HCT116 (cell line): ENCODE measurements at places on chromosomes 7 and 10.
A peak's percentile ranks its signal among the peaks of the same experiment; 100 is the strongest.

DNA sequence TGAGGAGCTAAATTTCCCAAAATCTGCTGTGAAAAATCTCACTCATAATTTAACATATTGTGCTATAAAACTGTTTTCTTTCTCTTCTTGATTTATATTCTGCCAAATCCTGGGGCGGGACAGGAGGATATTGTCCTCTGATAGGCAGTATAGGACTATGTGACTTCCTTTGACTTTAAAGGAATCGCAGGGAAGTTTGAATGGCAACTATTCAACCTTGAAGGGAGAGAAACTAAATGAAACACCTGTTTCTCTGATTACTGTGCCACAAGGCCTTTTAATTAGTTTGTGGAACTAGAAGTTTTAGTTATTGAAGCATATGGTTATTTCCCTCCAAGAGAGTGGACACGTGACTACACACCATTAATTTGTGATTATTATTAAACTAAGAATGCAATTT, 607.4 kb downstream of the GATA3 start:
- no peak for DNase-seq

DNA sequence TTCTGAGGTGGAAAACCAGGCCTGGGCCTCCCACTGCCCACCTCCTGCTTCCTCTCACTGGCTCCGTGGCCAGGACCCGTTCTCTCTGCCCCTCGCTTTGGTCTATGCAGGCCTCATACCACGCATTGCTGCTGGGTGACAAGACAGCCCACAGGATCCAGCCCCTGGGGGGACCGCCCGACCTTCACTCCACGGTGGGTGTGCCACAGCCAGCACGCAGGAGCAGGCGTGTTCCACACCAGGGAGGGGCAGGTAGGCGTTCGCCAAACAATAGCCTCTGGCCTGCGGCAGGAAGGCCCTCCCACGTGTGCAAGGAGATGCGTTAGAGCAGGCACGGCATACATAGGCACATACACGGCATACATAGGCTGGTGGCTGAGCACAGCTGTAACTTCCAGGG, 233.4 kb downstream of the WDR37 start:
- no peak for DNase-seq

DNA sequence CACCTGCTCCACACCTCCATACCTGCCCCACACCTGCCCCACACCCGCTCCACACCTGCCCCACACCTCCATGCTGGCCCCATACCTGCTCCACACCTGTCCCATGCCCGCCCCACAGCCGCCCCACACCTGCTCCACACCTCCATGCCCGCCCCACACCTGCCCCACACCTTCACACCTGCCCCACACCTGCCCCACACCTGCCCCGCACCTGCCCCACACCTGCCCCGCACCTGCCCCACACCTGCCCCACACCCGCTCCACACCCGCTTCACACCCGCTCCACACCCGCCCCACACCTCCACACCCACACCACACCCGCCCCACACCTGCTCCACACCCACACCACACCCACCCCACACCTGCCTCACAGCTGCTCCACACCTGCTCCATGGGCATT, 53.0 kb downstream of the PARP12 start:
- no peak for DNase-seq

GRCh38 chr7:104267701-104268368, 60.0 kb upstream of the ORC5 start:
- no peak for DNase-seq

GRCh38 chr7:137130751-137131158, 212.8 kb downstream of the PTN start:
- no peak for DNase-seq

- DNase-seq = no peak
These were observed 76.3 kb upstream of the MGMT start for GRCh38 chr10:129390726-129391125.

DNA sequence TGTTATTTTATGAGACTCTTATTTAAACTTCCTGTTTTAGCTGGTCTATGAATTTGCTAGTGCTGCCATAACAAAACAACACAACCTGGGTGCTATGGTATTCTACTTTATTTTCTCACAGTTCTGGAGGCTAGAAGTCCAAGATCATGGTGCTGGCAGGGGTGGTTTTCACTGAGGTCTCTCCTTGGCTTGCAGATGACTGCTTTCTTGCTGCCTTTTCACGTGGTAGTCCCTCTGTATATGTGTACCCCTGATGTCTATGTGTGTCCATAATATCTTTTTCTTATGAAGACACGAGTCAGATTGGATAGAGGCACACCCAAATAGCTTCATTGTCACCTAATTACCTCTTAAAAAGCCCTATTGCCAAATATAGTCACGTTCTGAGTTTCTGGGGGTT, 270.5 kb downstream of the BMPER start:
- no peak for DNase-seq

DNA sequence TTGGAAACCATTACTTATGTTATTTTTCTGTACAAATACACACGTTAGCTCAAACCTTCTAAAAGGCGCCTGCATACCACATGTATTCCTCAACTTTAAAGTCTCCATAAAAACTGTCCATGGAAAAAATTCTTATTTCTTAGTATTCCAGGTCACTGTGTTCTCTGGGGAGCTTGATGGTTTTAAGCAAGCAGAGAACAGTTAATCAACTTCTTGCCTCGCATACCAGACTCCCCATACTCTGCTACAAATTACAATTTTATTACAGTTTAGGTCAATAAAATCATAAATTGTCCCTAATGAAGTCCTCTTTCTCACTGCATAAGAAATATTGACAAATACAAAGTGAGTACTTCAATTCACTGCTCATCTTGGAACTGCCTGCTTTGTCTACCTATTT, 77.0 kb upstream of the GPR22 start:
- DNase-seq = no peak

DNA sequence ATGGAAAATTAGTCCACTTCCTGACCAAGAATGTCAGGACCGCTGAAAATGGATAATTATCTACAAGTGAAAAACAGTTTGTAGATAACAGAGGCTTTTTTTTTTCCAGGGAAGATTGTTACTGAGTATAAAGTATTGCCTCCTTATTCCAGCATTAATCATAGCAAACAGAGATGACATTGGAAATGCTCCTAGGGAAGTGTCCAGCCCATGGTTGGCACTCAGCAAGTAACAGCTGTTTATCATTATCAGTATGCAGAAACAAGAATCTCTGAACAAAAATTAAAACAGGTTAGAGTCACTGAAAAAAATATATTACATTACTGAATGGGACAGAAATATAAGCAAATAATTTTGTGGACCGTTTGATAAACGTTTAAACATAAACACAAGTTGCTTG, 14.6 kb downstream of the FGL2 start:
- DNase-seq = no peak

- DNase-seq = no peak
These were observed 559 bp downstream of the TRA2A start for GRCh38 chr7:23531050-23531793.

DNA sequence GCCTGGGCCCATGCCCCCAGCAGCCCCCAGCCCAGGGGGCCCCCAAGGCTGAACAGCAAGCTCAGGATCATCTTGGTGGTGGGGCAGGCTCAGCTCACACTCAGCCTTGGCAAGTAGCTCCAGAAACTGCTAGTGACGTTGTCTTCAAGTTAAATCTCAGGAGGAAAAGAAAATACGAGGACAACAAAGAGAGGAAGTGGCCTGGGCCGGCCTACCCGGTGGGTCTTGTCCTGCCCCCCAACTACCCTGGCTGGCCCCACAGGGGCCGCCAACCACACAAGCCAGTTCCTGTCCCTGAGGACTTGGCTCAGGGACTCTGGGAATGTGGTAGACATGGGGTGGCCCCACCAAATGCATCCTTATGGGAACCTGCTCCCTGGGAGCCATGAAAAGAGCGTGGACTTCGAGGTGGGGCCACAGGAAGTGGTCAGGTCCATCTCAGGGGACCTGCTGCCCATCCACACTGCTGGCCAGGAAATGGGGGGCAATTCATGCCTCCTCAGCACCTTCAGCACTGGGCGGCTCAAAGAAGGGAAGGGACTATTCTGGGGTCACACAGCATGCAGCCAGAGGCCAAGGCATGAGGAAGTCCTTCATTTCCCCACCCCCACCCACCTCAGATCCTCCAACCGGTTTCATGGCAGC, at the start of gene MMRN2:
Gene MMRN2 (minus strand): TSS at position 145 of the 645 bp plus-strand sequence. CDS start 74 bp downstream, at position 71.
- DNase-seq = no peak

- DNase-seq = no peak
These were observed 3.9 kb upstream of the DEPP1 start for GRCh38 chr10:44982496-44982895.

GRCh38 chr10:52313933-52314821, at the start of gene DKK1:
DKK1 (plus strand) TSS chr10:52314281; CDS start chr10:52314435, 154 bp downstream.
- peak; percentile 86 for DNase-seq

DNA sequence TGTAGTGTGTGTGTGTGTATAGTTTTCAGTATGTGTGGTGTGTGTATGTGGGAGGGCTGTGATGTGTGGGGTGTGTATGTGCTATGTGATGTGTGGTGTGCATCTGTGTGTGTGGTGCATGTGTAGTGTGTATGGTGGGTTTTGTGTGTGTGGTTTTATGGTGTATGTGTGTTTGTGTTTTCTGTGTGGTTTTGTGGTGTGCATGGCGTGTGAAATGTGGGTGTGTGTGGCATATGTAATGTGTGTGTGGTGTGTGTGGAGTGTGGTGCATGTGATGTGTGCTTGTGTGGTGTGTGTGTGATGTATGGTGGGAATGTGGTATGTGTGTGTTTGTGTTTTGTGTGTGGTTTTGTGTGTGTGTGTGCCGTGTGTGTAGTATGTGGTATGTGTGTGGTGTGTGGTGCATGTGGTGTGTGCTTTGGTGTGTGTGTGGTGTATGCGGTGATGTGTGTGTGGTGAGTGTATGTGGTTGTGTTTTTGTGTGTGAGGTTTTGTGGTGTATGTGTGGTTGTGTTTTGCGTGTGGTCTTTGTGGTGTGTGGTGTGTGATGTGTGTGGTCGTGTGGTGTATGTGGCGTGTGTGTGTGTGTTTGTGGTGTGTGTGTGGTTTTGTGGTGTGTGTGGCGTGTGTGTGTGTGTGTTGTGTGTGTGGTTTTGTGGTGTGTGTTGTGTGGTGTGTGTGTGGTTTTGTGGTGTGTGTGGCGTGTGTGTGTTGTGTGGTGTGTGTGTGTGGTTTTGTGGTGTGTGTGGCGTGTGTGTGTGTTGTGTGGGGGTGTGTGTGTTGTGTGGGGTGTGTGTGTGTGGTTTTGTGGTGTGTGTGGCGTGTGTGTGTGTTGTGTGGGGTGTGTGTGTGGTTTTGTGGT, 18.0 kb upstream of the PPP2R2D start:
- no peak for DNase-seq

- DNase-seq = no peak
These were observed 28.5 kb downstream of the TSPAN12 start for GRCh38 chr7:120829487-120829886.

DNA sequence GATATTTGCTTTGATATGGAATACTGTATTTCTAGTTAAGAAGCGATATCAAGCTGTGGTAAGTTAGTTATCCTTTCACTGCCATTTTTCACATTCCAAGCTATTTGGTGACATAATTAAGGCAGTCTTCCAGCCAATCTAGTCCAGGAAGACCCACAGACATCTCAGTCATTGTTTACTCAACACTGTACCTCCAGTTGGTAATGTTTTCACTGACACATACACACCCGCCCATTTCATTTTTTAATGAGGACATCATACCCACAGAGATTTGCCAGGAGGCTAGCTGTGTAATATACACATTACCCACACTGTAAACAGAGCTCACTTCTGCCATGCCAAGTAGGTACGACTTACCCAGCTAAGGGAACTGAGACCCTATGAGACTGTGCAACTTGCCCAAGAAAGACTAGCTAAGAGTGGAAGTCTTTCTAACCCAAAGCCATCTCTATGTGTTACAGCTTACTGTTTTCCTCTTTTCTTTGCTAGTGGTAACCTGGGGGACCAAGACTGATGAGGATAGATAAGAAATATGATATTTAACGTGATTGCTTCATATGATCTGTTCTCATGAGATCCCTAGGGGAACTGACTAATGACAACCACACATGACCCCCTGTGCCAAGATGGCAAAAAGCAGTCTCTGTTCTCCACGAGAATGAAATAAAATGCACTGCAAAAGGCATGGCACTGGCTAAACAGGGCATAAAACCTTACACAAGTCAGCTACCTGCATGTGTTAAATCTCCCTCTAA, 179.0 kb downstream of the DGKI start:
- DNase-seq = no peak

- no peak for DNase-seq
These were observed 23.5 kb downstream of the YKT6 start for GRCh38 chr7:44224080-44224973.

GRCh38 chr10:57260175-57260574, 899.1 kb upstream of the ZWINT start:
- DNase-seq = no peak

DNA sequence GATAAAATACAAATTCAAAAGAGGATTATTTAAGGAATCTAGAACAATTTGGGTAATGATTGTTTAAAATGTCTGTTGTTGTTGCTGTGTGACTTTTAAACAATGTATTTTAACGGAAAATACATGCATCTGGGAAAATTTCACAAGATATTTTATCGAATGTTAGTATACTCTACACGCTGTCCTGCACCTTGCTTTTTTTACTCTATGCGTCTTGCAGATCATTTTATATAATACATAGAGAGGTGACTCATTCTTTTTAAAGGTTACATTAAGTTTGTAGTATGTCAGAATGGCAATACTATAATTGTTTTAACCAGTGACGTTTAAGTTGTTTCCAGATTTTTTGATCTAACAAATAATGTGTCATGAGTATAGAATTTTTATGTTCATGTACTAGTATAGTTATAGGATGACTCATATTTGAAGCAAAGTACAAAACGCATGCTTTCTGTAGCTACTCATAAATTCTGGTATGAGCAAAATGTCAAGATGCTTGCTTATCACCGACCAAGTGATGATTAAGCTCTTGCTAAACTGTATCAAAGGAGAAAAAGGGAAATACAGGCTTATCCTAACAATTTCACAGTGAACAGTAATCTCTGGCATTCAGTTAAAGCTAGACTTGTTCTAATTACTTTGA, 4.9 kb downstream of the DKK1 start:
- peak; percentile 93 for DNase-seq

DNA sequence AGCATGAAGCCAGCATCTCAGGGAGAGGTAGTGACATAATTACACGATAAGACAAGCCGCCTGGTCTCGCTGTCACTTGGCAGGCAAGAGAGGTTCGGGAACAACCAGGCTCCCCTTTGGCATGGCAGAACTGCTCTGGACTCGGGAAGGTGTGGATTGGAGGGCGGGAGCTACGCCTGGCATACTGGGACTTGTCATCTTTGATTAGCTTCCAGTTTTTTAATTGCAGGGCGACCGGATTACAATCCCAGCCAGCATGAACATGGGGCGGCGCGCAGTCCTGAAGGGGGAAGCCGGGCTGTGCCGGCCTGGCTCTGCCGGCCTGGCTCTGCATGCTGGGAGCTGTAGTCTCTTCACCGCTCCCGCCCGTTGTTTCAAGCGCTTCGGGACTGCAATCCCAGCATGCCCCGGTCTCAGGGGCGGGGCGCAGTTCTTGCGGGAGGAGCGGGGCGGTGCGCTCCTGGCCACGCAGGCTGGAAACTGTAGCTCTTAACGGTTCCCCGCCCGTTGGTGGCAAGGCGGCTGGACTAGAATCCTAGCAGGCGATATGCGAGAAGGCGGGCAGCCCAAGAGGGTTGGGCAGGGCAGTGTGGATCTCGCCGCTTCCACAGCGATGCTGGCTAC, 45.5 kb upstream of the ZNF716 start:
- DNase-seq = no peak
